ENCODE measurements at places on chromosomes 3 and 15. TPM values are rescaled to one million over a fixed set of nuclear protein-coding genes. Genes with fewer than 3 reads are reported as not detected.

CCDC39 gene
- not detected for total RNA-seq

TRIM71 gene
- 0.05 TPM for total RNA-seq

LRRC31 gene
- 0.07 TPM for total RNA-seq

ZNF654 gene
- 20.7 TPM for total RNA-seq

ACP3 gene
- total RNA-seq: not detected

CTXN2 gene
- total RNA-seq: 0.05 TPM

GOLGA8R gene
- 3.0 TPM for total RNA-seq

SMAD6 gene
- total RNA-seq: 0.43 TPM

GCNT3 gene
- not detected for total RNA-seq

SCN11A gene
- total RNA-seq: 0.02 TPM

PLA2G4F gene
- not detected for total RNA-seq

SCAPER gene
- 22.8 TPM for total RNA-seq

PTH1R gene
- not detected for total RNA-seq

GOLGA6L4 gene
- total RNA-seq: 1.8 TPM

CDHR4 gene
- 0.16 TPM for total RNA-seq

ARNT2 gene
- not detected for total RNA-seq

ARPC4 gene
- total RNA-seq: 268 TPM

WDR49 gene
- total RNA-seq: not detected

TRPC1 gene
- total RNA-seq: 1.4 TPM

ALDH1L1 gene
- not detected for total RNA-seq

RAB6B gene
- 7.6 TPM for total RNA-seq

ZNF660 gene
- total RNA-seq: 0.07 TPM

SRGAP3 gene
- 0.71 TPM for total RNA-seq

GUCA1C gene
- total RNA-seq: not detected

DPPA2 gene
- total RNA-seq: not detected

FBLN2 gene
- total RNA-seq: not detected

All from activated T-helper 2 cell treated with anti-CD3 and anti-CD28 coated beads, Interferon-gamma antibody, Interleukin-2, Interleukin-4, amounts not matched to agents 10 μg/mL and 5 μg/mL and 100 μg/mL, durations not matched to agents 14 hours and 24 hours and 36 hours (primary cell).